Prostate gland (tissue), 2 donors: ENCODE measurements at places on chromosomes 2 and 18. TPM values are rescaled to one million over a fixed set of nuclear protein-coding genes. Genes with fewer than 3 reads are reported as not detected.

- H3K27me3 ChIP-seq = no peaks in the 10 kb centered on the region
- H3K4me1 ChIP-seq = no peaks in the 10 kb centered on the region
- DNase-seq = no peak
- H3K36me3 ChIP-seq = no peaks in the 10 kb centered on the region
- H3K4me3 ChIP-seq = no peak overlapping the region
- H3K27ac ChIP-seq = no peak overlapping the region
Measured at GRCh38 chr2:238684362-238685326, 163.2 kb upstream of the TWIST2 start.

DNA sequence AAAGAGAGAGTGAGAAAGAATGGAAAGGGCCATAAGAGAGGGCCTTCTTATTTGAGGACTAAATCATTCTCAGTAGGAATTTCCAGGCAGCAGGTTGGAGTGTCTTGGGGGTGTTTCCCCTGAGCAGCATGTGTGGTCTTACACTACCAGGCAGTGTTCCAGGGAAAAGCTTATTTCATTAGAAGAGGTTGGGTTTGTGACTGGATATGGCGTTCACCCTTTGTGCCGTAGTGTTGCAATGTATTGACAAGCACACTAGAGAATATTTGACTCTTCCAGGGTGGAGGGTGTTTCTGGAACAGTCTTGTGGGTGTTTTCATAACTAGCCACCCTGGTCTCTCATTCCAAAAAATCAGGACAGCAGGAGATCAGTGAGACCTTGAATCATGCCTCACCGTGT lies 105.5 kb downstream of the NRP2 start:
- no peaks in the 10 kb centered on the region for H3K27me3 ChIP-seq
- DNase-seq = no peak
- H3K4me3 ChIP-seq = no peak overlapping the region
- H3K27ac ChIP-seq = no peak overlapping the region

DNA sequence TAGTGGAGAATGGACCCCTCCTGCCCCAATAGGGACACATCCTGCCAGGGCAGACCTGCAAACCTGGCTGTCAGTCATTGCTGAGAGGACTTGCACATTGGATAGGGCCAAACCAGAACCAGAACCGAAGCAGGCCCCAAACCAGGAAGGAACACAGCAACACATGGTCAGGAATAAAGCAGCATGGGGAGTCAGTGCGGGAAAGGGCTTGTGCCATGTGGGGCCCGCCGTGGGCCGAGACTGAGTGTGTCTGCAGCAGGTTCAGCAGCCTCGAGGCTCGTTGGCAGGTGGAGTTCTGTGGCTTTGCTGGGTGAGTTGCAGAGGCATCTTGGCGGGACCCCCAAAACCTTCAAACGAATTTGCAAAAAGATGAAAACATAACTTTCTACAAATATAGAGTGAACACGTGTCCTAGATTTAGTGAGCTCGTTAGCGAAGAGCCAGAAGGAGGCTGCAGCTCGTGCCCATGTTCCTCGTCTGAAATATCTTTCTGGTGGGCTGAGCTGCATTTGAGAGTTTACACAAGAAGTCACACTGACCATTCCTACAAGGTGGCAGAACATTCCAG lies 44.9 kb upstream of the LDLRAD4 start:
- DNase-seq = no peak
- H3K27ac ChIP-seq = no peak overlapping the region
- H3K36me3 ChIP-seq = no peaks in the 10 kb centered on the region
- H3K4me1 ChIP-seq = no peaks in the 10 kb centered on the region
- H3K4me3 ChIP-seq = no peak overlapping the region

DNA sequence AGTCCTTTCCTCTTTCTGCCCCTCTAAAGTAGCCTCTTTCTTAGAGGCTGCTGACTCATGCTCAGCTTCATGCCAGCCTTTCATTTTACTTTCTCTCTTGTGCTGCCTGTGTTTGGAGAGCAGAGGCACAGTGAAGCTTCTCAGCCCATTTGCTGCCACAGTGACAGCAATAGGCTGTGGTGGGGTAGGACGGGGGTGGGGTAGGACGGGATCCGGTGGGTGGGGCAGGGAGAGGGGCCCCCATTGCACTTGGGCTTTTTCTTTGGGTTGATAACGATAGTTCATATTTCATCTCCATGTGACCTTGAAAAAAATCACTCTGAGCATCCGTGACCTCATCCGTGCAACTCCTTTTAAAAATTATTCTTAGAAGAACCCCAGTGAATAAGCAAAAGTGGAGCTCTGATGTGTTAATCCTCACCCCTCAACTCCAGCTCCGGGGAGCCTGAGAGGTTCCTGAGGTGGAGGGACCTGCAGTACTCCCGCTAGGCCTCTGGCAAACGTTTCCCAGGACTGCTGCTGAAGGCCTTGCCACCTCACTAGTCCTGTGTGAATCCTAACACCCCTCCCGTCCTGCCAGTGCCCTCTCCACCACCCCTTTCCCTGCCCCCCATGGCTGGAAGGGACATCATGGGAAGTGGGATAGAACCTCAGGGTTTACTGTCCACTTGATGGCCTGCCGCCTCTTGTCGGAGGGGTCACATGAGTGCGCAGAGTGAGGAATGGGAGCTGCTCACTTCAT lies 70.8 kb downstream of the INPP4A start:
- no peaks in the 10 kb centered on the region for H3K27me3 ChIP-seq
- DNase-seq = no peak
- no peak overlapping the region for H3K4me3 ChIP-seq
- no peaks in the 10 kb centered on the region for H3K4me1 ChIP-seq
- H3K27ac ChIP-seq = no peak overlapping the region

GRCh38 chr18:51151568-51152511 lies 45.6 kb downstream of the MEX3C start:
- H3K36me3 ChIP-seq = no peaks in the 10 kb centered on the region
- H3K4me1 ChIP-seq = no peaks in the 10 kb centered on the region
- H3K4me3 ChIP-seq = no peak overlapping the region

DNA sequence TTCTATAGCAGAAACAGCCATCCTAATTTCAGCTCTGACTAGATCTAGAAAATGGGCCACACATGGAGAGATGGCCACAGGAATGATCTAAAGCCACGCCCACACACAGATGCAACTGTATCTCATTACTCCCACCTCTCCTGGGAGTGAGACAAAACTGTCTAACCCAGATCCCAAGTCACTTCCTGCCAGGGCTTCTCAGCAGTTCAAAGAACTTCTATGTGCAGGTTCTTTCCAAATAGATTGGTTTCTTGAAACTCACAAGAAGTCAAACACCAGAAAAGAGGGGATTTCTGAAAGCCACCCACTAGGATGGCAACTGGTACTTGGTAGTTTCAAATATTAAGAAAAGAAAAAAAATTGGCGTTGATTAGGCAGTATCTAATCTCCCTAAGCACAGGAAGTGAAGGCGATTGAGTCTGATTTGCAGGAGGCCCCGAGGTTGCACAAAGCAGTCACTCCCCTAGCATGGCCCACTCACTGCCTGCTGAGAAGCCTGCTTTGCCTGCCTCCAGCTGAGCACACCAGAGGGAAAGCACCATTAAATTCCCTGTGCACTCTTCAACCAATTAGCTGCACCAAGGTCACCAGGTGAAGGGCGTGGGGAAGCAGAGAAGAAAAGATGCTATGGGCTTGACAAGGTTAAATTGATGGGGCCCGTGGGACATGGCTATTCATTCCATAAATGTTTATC lies 51.1 kb downstream of the PAPOLG start:
- no peaks in the 10 kb centered on the region for H3K36me3 ChIP-seq
- no peaks in the 10 kb centered on the region for H3K27me3 ChIP-seq
- H3K4me3 ChIP-seq = no peak overlapping the region
- no peaks in the 10 kb centered on the region for H3K4me1 ChIP-seq
- no peak for DNase-seq

- DNase-seq = no peak
- no peak overlapping the region for H3K4me3 ChIP-seq
- no peak overlapping the region for H3K27ac ChIP-seq
- H3K4me1 ChIP-seq = no peaks in the 10 kb centered on the region
- no peaks in the 10 kb centered on the region for H3K36me3 ChIP-seq
Measured at GRCh38 chr2:65537651-65538385, 105.4 kb upstream of the SPRED2 start.

Gene ALS2
- 16.3 TPM for total RNA-seq

Gene NOL4
- 3.6 TPM for total RNA-seq

Gene ATL2
- 88.7 TPM for total RNA-seq

Gene PSMA8
- not detected for total RNA-seq

Gene ARHGAP25
- 5.0 TPM for total RNA-seq
